ENCODE measurements at places on chromosomes 11 and 22.

- no peak for DNase-seq
Measured at GRCh38 chr11:134026655-134027343, 42.1 kb upstream of the JAM3 start.

DNA sequence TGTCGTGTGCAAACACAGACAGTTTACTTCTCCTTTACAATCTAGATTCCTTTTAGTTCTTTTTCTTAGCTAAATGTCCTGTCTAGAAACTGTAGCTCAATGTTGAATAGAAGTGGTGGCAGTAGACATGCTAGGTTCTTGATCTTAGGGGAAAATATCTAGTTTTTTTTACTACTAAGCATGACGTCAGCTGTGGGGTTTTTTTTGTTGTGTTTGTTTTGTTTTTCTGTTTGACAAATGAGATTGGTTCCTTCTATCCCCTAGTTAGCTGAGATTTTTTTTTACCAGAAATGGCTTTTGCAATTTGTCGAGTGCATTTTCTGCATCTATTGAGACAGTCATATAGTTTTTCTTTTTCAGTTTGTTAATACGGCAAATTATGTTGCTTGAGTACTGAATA lies 2.3 kb upstream of the OR10G7 start:
- no peak for DNase-seq

DNA sequence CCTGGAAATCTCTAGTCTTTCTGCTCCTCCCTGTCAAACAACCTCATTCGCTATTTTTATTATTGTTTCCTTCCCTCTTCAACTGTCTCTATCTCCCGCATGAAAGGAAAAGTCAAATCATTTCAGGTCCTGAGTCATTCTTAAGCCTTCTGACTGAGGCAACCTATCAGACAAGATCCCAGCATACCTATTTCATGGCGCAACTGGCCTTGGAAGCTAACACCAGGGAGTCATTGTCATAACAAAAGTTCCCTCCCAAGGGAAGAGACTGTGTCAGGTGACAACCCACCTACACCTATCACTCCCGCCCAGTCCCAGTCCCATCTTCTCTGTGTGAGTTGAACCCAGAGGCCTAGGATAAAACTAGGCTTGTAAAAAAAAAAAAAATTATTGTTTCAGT lies 10.2 kb upstream of the ARHGAP42 start:
- DNase-seq, result no peak

DNA sequence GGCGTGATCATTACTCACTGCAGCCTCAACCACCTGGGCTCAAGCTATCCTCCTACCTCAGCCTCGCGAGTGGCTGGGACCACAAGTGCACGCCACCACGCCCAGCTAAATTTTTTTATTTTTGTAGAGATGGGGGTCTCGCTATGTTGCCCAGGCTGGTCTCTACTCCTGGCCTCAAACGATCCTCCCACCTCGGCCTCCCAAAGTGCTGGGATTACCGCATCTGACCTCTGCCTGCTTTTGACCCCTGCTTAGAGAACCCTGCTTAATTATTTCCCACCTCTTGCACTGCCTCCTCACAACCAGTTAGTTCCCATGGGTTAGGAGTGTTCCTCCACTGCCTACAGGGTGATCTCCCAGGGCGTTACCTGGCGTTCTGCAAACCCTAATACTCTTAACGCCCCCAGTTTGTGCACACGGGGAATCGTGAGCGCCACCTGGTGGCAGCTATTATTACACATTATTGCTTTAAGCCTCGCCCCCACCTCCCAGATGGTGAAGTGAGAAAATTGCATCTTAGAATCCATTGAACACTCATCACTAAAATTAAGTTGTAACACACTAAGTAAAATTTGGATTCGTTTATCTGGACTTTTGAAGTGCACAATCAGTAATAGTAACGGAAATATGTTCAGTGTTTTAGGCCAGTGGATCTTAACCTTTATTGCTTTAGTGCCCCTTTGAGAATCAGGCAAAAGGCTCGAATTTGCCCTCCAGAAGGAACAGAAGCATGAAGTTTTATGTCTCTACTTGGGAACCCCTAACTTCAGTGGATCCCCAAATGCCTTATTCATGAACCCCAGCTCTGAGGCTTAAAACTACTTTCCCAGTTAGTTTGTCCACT lies 61.4 kb upstream of the ASPHD2 start:
- no peak for DNase-seq

GRCh38 chr11:111091321-111091938 lies 154.1 kb upstream of the POU2AF2 start:
- no peak for DNase-seq

DNA sequence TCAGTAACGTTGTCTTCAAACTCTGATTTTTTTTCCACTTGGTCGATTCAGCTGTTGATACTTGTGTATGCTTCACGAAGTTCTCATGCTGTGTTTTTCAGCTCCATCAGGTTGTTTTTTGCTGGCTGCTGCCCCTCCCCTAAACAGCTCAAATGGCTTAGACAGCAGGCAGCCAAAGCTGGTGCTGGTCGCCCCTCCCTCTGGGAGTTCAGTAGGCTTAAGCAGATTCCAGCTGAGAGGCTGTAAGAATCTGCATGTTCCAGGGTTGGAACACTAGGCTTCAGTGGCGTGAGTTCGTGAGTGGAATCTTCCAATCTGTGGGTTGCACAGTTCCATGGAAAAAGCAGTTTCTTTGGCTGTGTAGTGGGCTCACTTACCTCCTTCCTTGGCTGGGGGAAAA lies 10.3 kb upstream of the FIBIN start:
- DNase-seq, result no peak

DNA sequence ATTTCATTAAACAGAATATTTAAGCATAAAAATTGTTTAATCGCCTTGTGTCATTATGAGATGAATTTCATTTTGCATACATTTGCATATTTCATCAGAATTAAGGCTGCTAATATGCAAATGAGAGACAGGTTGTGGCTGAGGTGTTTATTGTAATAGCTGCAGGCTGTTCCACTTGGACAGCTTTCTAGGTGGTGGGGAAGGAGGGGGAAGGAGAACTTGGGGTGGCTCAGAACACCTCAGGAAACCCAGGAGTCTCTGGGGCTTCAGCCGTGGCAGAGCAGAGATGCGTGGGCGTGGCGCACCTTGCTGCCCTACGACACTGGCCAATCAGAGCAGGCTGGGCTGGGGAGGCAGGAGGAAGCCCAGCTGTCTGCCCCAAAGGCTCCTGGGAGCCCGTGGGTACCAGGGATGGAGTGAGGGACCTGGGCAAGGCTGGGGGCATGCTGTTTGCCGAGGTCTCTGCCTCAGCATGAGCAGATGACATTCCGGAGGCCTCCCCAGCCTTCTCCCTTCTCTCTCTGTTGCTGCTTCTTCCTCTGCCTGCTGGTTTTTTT lies 542.9 kb downstream of the MN1 start:
- no peak for DNase-seq

DNA sequence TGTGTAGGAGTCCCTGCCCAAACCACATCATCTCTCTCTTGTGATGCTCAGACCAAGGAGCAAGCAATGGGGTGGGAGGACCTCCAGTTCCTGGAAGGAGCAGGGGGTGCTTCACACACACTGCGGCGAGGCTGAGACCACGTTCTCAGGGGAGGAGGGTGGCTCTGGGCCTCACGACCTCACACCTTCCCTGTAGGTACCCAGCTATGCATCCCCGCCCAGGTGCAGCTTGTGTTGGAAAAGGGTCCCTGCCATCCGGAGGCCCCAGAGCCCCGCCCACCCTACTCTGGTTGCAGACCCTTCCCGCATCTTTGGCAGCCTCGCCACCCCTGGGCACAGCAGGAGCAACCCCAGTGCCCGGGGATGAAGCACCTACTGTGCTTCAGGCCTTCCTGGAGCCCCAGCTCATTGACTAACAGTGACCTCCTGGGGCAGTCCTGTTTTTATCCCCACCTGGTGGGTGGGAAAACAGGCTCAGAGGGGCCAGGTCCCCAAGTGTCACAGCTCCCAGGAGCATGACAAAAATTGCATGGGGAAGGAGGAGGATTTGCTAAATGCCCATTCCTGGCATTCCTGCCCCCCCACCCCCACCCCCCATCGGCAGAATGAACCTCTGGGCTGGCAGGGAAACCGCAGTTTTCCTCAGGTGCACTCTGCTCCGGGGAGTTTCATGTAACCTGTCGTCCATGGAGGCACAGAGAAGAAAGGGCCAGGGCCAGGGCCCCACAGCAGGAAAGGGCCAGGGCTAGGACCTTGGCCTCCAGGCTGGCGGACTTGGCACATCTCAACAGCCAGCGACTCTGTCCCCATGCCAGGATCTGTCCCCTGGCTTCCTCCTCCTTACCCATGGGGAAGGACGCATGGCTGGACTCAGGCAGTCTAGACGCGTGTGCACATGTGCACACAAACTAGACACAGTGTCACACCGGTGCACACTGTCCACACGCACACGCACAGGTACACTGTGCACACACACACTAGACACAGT lies 81.0 kb downstream of the IGLL1 start:
- DNase-seq, result no peak

- no peak for DNase-seq
Measured at GRCh38 chr22:22946131-22946530, 58.5 kb downstream of the IGLL5 start.

- DNase-seq, result no peak
Measured at GRCh38 chr11:82890936-82891335, 9.3 kb downstream of the PRCP start.

DNA sequence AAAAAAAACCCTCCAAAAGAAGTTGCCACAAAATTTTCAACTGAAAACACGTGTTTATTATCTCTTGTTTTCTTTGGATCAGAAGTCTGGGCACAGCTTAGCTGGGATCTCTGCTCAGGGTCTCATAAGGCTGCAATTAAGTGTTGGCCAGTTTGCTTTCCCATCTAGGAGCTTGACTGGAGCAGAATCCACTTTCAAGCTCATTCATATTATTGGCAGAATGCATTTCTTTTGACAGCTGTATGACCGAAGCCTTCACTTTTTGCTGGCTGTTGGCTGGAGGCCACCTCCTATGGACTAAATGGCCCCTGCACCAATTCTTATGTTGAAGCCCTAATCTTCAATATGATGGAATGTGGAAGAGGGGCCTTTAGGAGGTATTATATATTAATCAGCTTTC lies 139.6 kb downstream of the DDX10 start:
- no peak for DNase-seq

GRCh38 chr11:120774591-120775386 lies 249.1 kb upstream of the TBCEL start:
- no peak for DNase-seq

- no peak for DNase-seq
Measured at GRCh38 chr11:130448416-130449309, at the start of gene ADAMTS15. Gene ADAMTS15 (plus strand): TSS chr11:130448645. CDS start chr11:130448974, 329 bp downstream.

- no peak for DNase-seq
Measured at GRCh38 chr22:36185828-36186624, 15.6 kb downstream of the APOL4 start.

- no peak for DNase-seq
Measured at GRCh38 chr22:19204640-19205039, 26.1 kb upstream of the SLC25A1 start.

DNA sequence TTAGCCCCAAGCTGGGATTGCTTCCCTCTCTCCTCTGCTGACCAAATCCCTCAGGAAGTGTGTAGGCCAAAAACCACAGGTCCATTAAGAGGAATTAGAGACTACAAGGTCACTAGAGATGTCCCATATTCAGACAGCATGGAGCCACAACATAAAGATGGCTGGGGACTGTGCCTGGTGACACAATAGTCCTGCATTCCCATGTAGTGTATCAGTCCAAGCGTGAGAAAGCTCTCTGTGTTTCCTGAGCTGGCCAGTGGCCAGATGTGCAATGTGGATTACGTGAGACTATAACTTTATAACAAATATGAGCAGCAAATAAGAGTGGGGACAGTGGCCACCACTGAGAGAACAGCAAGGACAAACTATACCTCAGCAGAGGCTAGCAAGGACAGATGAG lies 7.6 kb upstream of the MS4A10 start:
- no peak for DNase-seq

DNA sequence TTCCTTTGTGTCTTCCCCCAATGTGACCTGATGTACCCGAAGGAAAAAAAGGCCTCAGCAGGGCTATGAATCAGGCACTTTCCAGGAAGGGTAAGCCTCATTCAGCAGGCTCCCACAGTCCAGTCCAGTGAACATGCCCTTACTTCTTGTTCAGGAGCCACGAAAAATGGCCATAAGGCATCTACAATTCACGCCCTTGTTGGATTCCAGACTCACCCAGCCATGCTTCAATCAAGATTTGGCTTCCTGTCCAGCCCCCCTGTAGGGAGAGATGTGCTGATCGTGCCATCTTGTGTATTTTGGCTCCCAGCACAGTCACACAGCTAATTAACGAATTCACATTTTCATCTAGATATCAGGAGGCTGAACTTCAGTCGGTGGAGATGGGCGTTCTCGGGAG lies 9.9 kb upstream of the KCNJ5 start:
- no peak for DNase-seq

DNA sequence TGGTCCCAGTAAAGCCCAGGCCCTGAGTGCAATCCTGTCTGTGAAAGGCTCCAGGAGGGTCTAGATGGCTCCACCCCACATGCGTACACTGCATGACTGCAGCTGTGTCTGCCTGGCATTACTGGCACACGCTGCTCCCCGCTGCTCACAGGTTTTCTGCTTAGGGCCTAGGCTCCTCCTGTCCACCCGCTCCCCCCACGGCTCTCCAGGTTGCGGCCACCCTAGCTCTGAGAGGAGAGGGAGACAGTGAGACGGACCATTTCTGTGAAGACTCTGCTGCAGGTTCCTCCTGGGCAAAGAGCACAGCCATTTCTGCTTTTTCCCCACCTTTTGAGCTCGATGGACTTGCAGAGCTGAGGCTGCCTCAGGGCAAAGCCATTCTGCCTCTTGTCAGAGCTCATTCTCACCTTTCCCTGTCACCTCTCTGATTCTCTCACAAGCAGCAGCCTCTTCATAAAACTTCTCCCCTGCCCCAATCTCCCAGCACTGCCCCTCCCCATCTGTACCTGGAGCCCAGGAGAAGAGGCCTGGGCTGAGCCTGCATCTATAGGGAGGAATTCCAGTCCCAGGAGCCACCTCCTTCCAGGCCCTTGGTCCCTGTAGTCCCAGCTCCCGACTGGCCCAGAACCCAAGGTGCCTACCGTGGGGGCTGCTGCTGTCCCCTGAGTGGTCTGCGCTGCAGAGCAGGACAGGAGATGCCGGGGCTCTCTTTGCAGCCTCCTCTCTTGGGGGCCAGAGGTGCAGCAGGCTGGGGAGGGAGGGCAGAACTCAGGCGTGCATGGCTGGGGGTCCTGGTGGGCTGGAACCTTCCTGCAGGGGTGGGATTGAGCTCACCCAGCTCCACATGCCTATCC lies 433.7 kb upstream of the B3GAT1 start:
- no peak for DNase-seq

DNA sequence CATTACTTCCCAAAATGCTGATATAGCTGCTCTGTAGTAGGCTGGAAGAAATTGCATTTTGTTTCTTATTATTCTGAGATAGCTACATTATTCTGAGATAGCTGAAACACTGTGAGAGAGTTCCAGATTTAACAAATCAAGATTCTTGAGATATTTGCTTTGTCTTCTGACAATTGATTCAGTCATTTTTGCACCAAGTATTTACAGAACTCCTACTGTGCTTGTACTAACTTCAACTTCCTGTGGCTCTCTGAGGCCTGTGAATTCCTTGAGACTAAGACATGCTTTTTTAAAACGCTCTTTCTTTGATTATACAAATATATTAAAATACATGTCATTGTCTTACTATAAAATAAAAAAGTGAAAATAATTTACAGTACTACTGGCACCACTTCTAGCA lies 52.7 kb downstream of the USP47 start:
- no peak for DNase-seq

GRCh38 chr11:63844836-63845235 lies 5.9 kb downstream of the MARK2 start:
- DNase-seq, result no peak

GRCh38 chr11:84902445-84902844 lies 724.7 kb downstream of the DLG2 start:
- DNase-seq, result no peak

- DNase-seq, result no peak
Measured at GRCh38 chr22:23245799-23246136, 65.5 kb downstream of the BCR start.

- no peak for DNase-seq
Measured at GRCh38 chr11:47326198-47326597, 26.3 kb downstream of the MYBPC3 start.

Data from activated naive CD4-positive, alpha-beta T cell (primary cell).